Activated effector memory CD4-positive, alpha-beta T cell treated with Interleukin-2 at 50 U/mL for 16 hours (primary cell): ENCODE measurements at places on chromosomes 7 and 10.

GRCh38 chr10:48383393-48383792 is 76.9 kb downstream of the MAPK8 start:
- DNase-seq = no peak

GRCh38 chr7:86949052-86949778 is 110.2 kb downstream of the ELAPOR2 start:
- no peak for DNase-seq

DNA sequence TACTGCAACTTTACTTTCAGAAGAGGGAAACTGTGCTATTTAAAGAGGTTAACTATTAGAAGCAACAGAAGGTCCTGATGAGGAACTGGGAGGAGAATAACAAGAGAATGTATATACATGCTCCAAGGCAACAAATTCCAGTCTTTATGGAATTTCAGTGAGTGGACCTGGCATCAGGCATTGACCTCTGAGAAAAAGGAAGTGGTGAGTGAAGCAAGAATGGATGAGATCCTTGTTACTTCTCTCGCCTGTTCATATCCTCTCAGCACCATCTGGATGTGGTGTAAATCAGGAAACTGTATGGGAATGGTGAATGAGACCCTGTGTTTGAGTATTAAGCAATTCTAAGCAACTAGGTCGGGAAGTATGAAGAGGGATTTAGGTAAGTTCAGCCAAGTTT is 30.3 kb upstream of the KBTBD2 start:
- DNase-seq = no peak

DNA sequence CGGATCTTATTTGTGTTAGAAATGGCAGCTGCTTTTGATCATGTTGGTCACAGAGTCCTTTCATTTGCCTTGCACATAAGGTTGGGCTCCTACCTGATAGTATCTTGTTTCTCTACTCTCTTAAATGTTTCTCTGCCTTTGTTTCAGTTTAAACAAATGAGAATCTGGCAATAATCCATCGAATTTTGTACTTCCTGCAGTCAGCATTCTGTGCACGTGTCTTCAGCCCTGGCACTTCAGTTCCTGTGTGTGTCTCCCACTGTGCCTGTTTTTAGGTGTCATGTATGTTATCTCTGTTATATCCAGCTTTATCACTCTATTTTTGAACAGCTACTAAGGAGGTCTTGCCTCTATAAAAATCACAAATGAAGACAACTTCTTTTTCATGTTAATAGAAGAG is 28.4 kb upstream of the PTER start:
- DNase-seq = no peak

DNA sequence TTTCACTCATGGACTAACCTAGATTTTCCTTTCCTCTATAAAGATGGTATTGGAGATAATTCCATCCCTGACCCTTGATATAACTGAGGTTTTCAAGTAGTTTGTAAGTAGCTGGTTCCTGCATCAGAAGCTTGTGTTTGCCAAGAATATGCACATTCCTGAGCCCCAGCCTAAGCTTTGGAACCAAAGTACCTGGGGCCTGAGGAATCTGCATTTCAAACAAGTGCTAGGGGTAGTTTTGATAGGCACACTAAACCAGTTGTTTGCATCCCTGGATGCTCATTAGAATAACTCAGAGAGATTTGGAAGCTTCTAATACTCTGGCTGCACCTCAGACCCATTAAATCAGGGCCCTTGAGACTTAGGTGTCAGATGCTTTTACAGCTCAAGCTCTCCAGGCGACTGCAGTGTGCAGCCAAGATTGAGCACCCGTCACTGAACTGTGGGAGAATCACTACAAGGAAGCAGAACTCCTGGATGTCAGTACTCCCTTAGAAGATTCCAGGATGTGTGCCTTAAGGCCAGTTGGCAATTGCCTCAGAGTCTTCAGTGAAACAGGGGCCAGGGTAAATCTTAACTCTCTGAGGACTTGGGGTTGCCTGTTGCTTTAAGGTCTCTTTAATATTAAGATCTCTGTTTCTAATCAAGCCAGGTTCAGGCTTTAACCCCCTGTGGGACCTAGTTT is 565.0 kb downstream of the REEP3 start:
- no peak for DNase-seq

GRCh38 chr7:134919240-134919641 is 67.1 kb upstream of the AGBL3 start:
- DNase-seq = no peak

DNA sequence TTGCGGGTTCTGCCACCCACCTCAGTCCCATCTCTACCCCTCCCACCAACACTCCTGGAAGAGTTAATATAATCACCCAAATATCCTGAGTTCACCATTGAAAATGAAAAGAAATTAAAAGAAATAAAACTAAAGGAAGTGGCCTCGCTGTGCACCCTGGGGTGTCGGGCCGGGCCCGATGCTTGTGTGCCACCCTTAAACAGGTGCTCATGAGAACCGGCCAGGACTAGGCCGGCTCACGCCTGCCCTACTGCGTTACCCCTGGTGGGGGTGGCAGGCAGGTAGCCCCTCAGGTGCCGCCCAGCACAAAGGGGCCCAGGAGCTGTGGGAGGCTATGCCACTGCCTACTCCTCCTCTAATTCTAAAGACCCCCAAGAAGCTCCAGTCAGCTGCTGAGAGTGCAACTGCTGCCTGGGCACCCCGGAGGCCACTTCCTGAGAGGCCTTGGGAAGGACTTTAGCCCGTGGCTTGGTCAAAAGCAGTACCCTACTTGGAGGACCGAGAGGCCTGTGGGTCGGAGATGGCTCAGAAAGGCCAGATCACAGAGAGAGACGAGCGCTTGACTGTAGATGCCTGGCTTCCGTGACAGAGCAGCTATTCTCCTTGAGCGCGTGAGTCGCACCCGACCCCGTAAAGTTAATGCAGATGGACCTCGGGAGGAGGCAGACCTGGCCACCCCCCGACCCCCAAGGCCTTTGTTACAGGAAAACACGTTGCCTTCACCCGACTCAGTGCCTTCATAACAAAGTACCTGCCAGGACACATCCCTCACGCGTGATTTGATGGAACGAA is 51.0 kb upstream of the PPP2R2D start:
- no peak for DNase-seq

DNA sequence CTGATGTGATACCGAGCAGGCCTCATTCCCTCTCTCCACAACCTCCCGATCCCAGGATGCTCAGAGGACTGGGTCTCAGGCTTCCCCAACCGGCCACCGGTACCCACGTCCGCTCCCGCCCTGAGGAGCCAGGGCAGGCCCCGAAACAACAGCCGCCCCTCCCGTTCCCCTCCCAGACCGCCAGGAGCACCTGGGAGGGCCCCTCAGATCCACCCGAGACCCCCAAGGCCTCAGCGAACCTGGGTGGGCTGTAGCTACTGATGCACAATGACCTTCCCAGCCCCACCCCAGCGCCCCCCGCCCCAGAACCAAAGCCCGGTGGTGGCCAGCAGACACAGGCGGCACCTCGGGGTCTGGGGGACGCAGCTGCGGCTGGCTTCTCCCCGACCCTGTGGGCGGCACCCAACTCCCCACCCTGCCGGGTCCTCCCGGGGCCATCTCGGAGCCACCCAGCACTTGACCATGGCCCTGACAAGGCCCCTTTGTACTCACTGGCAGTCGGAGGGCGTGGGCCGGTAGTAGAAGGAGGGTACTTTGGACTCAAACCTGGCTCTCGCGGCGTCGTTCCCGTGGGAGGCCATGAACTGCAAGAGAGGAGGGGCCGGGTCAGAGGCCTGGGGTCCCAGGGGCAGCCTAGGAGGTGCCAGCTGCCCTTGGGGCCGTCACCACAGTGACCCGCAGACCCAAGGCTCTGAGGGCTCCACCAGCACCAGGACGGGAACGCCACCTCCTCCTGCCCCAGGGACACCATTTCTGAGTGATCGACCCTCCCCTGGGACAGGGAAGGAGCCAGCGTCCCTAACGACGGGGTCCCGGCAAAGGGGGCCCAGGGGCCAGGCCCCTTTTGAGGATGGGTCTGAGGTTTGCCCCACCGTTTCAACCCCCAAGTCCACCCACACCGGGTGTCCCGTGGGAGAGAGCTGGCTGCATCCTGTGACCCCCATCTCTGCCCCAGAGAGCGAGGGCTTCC is 28.1 kb downstream of the ADAP1 start:
- no peak for DNase-seq

DNA sequence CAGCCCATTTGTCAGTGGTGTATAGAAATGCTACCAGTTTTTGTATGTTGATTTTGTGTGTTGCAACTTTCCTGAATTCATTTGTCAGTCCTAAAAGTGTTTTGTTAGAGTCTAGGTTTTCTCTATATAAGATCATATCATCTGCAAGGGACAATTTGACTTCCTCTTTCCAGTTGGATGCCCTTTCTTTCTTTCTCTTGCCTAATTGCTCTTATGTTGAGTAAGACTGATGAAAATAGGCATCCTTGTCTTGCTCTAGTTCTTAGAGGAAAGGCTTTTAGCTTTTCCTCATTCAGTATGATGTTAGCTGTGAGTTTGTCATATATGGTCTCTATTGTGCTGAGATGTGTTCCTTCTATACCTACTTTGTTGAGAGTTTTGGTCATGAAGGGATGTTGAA is 161.7 kb upstream of the TPK1 start:
- DNase-seq = no peak

- no peak for DNase-seq
Observed at GRCh38 chr7:33428415-33428814, 299.1 kb downstream of the BBS9 start.

DNA sequence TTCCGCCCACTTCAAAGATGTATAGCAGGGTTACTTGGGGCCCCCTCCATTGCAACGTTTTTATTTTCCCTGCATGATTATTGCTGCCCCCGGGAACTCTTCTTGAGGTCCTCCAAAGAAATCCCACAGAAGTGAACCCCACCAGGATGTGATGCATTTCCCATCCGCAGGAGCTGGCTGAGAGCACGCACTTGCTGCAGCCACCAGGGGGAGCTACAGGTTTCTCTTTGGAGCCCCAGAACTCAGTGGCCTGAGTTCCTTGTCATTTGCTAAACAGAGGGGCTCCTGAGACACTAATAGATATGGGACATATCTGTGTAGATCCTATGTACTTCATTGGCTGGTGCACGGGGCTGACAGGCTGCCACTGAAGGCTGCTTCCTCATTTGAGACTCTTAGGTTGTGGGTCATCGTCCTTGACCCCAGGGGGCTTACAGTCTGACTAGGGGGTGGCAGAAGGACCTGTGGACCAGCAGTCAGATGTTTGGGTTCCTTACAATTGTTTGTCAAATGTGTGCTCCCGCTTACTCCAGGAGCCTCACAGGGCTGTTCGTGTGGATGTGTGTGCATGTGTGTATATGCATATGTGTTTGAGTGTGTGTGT is 52.3 kb upstream of the ENO4 start:
- peak; percentile 27 for DNase-seq

DNA sequence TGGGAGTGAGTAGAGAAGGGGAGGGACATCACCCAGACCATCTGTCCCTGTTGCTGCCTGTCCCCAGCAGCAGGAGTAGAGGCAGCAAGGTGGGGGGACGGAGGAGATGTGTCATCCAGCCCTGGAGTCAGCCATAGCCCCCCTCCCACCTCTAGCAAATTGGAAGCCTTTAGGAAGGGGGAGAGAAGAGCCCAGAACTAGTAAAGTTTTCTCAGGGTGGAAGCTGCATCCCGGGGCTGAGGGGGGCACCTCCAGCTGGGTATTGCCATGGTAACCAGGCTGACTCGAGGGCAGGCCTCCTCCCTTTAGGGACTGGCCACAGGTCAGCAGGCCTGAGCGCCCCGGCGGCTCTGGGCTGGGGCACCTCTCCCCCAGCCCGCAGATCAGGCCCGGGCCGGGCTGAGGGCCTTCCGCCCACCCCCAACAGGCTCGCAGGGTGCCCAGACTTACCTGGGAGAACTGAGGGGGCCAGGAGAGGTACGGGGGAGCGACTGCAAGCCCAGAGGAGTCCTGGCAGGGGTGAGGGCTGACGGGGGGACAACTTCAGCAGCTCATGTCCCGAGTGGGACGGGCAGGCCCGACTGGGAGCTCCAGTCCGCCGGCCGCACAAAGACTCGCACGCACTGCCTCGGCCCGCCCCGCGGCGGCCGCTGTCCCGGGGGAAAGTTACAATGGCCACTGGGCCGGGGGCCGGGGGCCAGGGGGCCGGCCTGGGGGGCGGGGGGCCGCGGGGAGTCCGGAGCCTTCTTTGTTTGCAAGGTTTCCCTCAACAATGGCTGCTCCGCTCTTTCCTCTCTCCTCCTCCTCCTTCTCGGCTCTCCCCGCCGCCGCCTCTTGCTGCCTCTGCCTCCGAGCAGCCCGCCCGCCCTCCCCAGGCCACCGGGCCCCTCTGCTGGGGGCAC is 6.0 kb downstream of the LDB1 start:
- DNase-seq = no peak

DNA sequence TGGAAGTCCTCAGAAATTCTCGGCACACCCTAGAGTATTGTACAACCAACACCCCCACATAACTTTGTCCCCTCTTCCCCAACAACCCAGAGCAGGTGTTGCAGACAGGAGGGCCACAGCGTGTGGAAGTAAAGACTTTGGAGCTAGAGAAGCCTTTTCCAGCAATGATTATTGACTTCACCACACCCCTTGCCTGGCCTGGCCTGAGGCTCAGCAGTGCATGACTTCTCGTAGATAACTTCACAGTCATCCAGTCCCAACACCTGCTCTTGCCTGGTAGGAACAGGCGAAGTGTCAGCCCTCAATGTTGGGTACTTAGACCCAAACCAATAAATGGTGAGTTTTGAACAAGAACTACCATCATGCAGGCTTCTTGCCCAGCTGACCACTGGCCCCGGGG is 36.7 kb downstream of the GOT1 start:
- no peak for DNase-seq

GRCh38 chr10:15491856-15492642 is 121.0 kb upstream of the FAM171A1 start:
- DNase-seq = no peak

DNA sequence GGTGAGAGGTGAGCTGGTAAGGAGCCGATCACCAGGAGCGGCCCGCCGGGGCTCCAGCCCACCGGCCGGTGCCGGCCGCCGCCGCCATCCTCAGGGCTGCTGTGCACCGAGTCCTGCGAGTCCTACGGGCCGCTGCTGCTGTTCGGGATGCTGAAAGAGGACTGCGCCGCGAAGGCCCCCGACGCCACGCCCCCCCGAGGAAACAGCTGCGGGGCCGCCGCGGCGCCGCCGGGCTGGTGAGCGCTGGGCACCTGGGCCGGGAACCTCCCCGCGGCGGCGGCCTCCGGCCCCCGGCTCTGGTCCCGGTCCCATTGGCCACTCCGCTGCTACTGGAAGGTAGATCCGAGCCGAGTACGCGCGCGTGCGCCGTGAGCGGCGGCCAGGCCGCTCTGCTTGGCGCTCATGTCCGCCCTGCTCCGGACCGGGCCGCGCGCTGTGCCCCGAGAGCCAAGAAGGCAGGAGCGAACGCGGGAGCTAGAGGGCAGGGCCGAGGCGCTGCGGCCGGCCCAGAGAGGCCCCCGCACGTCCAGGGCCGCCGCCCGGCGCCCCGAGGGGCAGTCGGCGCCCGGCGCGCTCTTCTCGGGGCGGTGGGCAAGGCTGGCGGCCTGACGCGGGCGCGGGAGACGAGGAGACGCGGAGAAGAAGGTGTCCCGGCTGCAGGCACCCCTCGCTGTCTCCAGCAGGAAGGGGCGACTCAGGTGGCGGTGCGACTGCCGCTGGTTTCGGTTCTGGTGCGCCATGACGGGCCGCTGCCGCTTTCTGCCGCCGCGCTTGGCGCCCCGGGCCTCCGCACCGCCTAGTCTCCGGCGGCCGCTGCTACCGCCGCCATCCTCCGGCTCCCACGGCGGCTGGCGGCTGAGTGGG is 121.3 kb upstream of the WIPF3 start:
- peak; percentile 3 for DNase-seq
